Stimulated activated CD4-positive, alpha-beta T cell treated with anti-CD3 and anti-CD28 coated beads, TNF-alpha, amount 100 ng/mL, for 48 hours (primary cell): ENCODE measurements at places on chromosomes 2 and 18.

DNA sequence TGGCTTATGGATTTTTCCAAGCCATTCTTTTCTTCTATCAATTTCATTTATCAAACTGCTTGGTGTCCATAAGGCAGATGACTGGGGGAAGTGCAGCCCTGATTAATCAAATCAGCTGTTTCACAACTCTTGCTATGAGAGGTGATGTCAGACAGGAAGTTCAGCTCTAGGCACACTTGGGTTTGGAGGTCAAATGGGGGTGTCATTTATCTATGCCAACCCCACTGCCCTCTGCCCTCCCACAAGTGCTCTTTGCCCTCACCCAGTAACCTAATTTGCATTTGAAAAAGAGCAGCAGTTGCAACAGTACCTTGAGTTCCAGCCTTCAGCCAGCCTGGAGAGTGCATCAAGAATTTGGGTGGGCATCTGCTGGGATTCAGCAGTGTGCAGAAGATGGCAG, 431.3 kb upstream of the SPRED2 start:
- DNase-seq = no peak

GRCh38 chr2:239169311-239170048, 231.3 kb downstream of the HDAC4 start:
- no peak for DNase-seq

- DNase-seq = no peak
These were observed 10.7 kb downstream of the ZAP70 start for GRCh38 chr2:97724073-97724410.

GRCh38 chr2:190804182-190804795, 76.3 kb upstream of the GLS start:
- DNase-seq = no peak

DNA sequence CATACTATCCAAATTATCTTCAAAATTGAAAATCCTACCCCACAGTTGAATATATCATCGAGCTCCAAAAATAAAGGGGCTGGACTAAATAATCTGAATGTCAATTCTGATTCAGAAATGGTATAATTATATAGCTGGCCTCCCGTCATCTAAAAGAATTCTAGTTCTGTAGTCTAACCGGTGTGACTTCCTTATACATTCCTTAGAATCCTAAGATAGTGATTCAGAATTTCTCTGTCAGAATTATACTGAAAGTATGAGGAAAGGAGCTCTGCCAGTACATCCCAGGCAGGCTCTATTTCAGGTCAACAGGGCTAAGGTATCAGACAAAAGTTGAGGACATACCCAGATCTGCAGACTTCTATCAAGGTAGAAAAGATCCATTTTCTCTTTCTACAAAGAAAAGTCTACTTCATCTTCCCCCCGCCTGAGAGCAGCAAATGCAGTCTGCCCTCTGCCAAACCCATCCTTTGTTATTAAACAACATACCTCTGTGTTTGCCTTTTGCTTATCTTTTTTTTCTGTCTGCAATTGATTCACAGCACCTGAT, 128.5 kb downstream of the METTL4 start:
- DNase-seq = no peak

DNA sequence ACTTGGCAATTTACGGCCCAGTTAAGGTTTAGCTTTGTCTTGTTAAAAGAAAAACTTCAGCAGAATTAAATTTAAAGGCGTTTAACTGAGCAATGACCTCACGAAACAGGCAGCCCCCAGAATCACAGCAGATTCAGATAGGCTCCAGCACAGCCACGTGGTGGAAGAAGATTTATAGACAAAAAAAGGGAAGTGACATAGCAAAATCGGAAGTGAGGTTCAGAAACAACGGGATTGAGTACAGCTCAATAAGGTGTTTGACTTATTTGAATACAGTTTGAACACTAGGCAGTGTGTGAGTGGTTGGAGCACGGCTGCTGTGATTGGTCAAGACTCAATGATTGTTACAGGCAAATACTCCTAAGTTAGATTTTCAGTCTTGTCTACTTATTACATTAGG, 79.8 kb downstream of the MOGAT1 start:
- no peak for DNase-seq

GRCh38 chr2:102049756-102050443, 58.1 kb downstream of the IL1R2 start:
- DNase-seq = no peak

GRCh38 chr2:194819367-194819766, 837.7 kb upstream of the SLC39A10 start:
- no peak for DNase-seq

GRCh38 chr2:43086451-43087221, 139.8 kb downstream of the ZFP36L2 start:
- no peak for DNase-seq

DNA sequence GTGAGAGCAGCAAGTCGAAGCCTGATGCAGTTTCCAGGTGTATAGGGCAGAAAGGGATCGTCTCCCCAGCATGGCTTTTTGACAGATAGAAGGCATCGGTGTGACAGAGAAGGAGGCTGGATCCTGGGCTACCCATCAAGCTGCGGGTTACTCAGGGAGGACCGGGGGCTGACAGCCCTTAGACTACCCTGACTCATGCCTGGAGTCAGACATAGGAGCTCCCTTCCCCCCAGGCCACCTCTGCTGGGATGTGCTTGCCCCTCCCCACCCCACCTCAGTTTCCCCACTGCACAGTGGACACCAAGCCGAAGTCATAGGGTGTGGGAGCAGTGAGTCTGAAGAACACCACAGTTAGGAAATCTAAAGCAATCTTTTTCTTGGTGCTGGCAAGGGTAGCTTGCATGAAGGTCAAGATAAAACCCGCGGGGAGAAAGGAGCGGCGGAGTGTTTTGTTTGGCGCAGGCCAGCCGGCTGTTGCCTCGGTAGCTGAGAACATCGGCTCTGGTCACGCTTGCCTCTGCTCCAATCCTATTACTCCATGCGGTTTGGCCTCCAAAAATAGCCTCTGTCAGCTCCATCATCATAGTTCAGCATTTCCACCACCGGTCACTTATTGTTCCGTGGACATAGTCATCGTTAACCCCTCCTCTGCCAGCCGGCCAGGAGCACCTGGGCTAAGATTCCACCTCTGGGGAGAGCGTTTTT, 169.2 kb upstream of the GLI2 start:
- DNase-seq = no peak

- no peak for DNase-seq
These were observed 51.4 kb upstream of the SPAG16 start for GRCh38 chr2:213232649-213233437.

DNA sequence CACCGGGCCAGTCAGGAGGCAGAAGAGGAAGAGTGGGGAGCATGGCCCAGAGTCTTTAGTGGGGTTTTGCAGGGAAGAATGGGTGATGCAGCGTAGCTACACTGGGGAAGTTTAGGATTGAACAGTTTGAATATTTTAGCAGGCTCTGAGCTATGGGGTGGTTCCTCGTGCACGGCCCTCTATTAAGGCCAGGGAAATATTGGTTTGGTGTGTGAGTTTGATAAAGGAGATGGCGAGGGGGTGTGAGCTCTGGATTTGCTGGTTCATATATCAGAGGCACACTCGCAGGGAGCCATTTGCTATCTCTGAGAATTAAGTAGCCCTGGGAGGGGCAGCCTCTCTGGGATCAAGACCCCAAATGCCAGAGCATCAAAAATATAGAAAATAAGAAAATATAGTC, 50.1 kb downstream of the BOLA3 start:
- DNase-seq = no peak

- DNase-seq = no peak
These were observed 692.1 kb upstream of the CELF4 start for GRCh38 chr18:38257661-38258060.

- DNase-seq = no peak
These were observed 437.1 kb downstream of the BCL11A start for GRCh38 chr2:60116161-60116875.

GRCh38 chr2:222087998-222088397, 210.8 kb downstream of the PAX3 start:
- DNase-seq = no peak

DNA sequence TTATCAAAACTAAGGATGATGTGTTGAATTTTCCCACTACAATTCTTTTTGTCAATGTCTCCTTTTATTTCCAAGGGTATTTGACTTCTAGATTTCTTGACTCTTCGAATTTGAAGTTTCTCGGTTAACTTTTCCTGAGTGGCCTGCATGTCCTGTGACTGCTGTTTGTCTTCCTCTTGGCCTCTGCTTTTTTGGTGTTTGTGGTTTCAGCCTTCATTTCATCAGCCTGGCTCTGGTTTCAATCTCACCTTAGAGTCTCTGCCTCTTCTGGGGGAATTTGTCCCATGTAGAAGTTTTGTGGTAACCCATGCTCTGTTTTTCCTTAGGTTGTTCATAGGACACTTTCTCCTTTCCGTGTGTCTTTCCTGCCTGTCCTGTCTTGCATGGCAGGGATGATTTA, 28.3 kb upstream of the SNED1 start:
- DNase-seq = no peak

- DNase-seq = no peak
These were observed 156.0 kb downstream of the SLC4A3 start for GRCh38 chr2:219783359-219783975.

GRCh38 chr2:216736326-216736725, 41.0 kb upstream of the IGFBP5 start:
- no peak for DNase-seq

DNA sequence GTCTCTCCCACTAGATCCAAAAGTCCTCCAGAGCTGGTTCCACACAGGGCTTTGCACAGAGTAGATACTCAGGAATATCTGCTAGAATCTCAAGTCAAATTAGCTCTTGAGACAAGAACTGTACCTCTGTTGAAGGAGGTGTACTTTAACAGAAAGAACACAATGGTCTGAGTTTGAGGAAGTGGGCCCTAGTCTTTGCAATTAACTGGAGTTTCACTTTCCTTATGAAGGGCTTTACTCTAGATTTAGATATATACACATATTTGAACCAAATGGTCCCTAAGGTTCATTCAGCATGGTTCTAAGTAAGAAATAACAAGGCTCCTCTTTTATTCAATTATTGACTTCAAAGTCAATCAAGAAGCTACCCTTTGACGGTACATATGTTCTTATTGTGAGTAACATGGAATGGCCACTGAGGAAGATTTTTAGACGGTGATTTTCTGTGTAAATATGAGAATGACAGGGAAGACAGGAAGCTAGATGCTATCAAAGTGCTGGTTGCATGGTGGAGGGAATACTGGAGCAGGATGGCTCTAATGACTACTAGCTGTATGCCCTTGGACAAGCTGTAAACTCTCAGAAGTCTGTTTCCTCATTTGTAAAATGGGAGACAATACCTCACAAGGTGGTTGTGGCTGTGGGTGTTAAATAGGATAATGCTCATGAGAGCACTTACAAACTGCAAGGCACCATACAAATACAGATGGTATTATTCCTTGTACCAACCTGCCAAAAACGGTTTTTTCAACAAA, 73.5 kb upstream of the SERTAD2 start:
- DNase-seq = no peak

DNA sequence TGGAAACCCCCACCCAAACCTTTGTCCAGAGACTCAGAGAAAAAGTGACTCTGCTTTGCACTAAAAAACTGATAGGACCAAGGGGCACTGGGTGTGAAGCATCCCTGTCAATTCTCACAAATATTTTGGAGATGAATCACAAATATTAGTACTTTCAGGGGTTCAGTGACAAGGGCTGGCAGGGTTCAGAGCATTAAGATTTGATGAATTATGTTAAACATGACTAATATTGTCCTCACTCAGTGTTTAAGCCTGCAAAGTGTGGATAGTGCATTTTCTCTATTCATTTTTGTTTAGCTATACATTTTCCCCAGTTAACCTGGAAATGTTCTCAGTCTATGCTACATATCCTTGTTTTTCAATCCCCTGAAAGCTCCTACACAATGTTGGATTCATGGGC, 65.3 kb upstream of the CCDC68 start:
- DNase-seq = no peak

DNA sequence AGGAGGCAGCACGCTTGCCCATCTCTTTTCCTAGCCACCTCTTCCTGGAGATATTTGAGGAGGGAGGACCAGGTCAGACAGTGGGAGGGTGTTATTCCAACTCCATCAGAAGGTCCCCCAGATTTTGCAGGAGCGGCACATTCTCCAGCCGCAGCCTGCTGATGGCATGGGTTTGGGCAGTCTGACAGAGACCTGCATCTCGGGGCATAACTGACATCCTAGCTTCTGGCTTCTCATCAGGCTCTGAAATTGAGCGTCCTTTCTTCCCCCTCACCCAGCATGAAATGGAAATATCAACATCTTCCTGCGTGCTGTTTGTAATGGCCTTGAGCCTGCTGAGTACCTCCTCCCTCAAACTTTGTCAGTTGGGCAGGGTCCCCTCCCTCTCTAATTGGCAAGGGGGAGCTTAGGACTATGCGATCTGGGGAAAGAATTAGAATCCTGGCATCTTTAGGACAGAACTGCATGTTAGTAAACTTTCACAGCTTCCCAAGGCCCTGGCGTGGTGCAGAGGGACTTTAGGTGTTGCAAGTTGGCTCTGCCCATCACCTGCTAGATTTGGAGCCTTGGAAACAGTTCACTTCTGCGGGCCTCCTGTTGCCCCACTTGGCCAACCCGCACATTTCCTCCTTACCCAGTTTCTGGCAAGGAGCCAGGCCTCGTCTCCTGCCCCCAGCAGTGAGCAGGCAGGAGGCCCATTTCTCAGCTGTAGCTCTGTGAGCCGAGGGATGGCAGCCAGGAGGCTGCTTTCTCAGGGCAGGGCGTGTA, 2.2 kb downstream of the ITM2C start:
- no peak for DNase-seq

DNA sequence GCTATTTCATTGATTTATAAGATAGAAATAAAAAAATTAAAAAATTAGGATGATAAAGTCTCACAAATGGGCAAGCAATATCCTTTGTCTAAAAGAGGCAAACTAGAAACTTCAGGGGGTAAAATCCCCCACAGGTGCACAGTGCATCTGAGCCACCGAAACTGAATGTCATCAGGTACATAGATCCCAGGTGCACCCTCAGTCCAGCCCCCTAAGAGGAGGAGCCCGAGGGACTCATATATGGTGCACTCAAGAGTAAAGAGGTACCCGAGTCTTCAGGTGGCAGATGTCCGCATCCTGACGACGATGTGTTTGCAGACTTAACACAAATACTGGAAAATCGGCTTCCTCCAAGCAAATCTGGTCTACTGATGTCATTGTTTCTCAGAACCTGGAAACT, 11.3 kb downstream of the QPCT start:
- DNase-seq = no peak

DNA sequence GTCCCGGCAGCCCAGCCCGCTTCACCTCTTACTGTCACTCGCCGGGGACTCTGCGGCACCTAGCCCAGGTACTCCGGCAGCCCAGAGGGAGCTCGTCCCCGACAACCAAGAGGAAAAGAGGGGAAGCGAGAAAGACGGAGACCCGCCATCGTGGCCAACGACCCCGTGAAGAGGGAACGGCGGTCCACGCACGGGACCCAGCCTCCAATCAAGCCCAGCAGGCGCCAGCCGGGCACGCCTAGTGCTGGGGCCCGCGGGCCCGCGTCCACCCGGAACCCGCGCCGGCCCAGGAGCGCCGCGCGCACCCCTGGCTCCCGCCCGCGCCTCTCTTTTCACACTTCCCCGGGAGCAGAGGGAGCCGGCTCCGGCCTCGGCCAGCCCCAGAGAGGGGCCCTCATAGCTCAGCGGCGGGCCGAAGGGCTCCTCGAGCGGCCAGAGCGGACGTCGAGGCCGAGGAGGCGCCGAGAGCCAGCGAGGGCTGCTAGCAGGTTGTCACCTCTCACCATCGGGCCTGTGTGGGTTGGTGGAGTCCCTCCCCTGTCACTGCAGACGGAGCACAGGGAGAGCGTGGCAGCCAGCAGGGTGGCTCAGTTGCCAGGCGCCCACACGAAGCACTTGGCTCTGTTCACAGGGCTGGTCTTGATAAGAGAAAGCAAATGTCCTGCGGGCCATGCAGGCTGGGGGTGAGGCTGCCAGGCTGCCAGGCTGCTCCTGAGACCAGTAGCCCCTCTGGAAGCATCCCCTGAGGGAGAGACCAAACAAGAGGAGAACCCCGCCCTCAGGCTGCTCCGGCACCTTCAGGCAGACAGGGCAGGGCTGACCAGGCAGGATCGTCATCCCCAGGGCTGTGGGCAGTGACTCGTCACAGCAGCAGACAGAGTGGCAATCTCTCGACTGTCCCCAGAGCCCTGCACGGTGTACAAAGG, 36.9 kb upstream of the KLF11 start:
- DNase-seq = no peak
